SK-MEL-5 (cell line): ENCODE measurements at places on chromosomes 6 and 20. TPM values are rescaled to one million over a fixed set of nuclear protein-coding genes. Genes with fewer than 3 reads are reported as not detected.

Gene NOTCH4
- 1.7 TPM in 2 replicates for total RNA-seq

GRCh38 chr20:33835615-33836172 is 24.5 kb downstream of the CHMP4B start:
- DNase-seq: no peak

Gene EYS
- 0.03 TPM in 1 of 2 replicates, not detected in the other for total RNA-seq

DNA sequence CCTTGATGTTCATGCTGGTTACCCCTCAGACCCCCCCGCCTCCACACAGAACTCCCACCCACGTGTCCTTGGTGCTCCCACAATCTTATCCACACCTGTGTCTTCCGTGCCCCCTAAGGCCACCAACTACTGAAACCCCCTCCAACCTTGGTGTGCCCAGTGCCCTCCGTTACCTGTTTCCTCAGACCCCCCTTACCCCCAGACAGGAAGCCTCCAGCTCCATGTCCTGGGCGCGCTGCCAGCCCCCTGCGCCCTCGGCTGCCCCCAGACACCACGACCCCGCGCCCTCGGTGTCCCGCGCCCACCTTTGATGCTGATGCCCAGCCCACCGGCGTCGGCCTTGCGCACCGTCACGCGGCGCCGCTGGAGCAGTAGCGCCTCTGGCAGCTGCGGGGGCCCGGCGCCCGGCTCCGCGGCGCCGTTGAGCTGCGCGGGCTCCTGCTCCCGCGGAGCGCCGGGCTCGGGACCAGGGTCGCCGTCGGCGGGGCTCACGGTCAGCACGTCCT is 504 bp downstream of the SNTA1 start:
- no peak for DNase-seq

GRCh38 chr20:57178582-57179111 is 87.8 kb downstream of the BMP7 start:
- no peak for DNase-seq

DNA sequence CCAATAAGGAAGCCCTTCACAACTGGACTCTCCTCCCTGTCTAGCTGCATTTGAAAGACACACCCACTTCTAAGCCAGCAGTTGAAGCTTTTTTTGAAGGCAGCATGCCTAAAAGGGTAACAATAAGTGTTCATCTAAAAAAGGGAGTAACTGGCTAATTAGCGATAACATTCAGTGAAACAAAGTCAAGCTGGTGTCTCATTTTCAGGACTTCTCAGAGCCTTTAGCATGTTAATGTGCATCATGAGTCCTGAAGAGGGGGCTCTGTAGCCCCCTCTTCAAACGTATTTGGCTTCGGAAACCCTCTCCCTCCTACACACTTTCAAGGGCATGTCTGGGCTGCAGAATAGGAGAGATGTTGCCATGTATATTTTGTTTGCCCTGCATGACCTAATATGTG is 28.1 kb downstream of the SLC22A23 start:
- DNase-seq: no peak

GRCh38 chr6:37535759-37536490 is 36.2 kb upstream of the CCDC167 start:
- DNase-seq: no peak

DNA sequence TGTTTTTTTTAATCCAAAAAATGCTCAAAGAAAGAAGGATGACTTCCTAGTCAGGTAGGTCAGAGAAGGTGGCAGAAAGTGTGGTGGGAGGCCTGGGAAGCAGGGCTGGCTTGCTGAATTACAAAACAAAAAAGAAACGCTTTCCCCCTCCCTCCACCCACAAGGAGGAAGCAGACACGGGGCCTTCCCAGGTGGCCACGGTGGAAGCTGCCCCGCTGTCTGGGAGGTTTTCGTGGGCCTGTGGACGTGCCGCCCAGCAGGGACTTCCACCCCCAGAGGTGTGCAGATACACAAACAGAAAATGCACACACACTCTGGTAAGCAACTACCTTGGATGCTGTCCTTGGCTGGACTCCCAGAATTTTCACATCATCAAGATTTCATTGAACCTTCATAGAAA is 198.2 kb upstream of the CDH4 start:
- DNase-seq: no peak
